ENCODE measurements at places on chromosomes 12 and 14.

- DNase-seq: no peak
Observed at GRCh38 chr12:112307317-112308011, 74.8 kb downstream of the HECTD4 start.

DNA sequence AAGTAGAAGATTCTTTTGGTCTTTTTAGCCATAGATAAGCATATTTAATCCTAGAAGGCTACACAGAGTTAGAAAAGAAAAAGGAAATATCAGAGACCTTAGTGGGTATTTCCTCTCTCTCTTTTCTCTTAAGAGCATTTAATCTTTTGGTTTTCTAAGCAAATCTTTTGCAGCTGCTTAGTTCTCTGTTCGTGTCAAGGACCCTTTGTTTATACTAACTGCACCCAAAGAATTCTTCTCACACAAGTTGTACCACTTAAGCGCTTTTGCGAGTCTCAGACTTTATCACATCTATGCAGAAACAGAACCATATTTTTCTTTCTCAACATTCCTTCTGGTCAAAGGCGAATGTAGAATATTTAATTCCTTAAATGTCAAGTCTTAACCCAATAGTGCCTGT, 17.9 kb upstream of the NID2 start:
- DNase-seq: peak; percentile 62

DNA sequence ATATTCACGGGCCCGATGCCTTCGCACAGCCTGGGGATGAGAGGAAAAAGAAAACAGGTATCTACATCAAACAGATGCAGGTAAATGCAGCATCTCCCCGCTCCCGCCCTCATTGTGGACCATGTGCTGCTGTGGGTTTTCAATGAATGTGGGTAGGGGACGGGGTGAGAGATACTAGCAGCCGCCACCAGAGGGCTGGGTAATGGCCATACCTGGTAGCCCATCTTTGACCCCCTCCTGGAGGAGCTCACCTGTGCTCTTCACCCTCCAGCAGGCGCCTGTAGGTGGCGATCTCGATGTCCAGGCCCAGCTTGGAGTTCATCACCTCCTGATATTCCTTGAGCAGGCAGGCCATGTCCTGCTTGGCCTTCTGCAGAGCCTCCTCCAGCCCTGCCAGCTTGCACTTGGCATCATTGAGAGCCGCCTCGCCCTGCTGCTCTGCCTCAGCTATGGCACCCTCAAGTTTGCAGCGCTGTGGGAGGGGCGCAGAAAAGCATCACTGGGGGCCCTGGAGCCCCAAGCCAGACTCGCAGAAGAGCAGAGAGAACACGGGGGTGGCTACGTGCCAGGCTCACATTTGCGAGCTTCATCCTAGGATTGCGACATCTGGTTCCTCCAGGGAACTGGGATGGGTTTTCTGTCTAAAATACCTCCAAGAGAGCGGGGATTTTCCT, 10.2 kb downstream of the KRT82 start:
- peak; percentile 56 for DNase-seq

GRCh38 chr14:71610149-71610548, 322.1 kb upstream of the RGS6 start:
- peak; percentile 29 for DNase-seq

DNA sequence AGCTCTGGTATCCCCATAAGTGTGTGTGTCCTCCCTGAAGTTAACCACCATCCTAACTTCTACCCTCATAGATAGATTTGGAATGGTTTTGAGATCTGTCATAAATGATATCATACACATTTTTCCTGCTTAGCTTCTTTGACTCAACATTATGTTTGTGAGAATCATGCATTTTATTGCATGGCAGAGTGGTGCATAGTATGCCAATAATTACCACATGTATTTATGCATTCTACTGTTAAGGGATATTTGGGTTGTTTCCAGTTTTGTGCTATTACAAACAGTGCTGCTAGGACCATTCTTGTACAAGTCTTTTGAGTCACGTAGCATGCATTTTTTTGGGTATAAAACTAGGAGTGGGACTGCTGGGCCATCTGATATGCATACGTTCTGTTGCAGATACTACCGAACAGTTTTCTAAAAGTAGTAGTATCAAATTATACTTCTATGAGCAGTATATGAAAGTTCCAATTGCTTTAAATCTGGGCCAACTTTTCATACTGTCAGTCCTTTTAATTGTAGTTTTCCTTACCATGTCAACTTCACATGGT, 13.4 kb downstream of the GRIP1 start:
- DNase-seq: peak; percentile 74

- DNase-seq: no peak
Observed at GRCh38 chr12:52767020-52767379, 10.1 kb downstream of the KRT76 start.

DNA sequence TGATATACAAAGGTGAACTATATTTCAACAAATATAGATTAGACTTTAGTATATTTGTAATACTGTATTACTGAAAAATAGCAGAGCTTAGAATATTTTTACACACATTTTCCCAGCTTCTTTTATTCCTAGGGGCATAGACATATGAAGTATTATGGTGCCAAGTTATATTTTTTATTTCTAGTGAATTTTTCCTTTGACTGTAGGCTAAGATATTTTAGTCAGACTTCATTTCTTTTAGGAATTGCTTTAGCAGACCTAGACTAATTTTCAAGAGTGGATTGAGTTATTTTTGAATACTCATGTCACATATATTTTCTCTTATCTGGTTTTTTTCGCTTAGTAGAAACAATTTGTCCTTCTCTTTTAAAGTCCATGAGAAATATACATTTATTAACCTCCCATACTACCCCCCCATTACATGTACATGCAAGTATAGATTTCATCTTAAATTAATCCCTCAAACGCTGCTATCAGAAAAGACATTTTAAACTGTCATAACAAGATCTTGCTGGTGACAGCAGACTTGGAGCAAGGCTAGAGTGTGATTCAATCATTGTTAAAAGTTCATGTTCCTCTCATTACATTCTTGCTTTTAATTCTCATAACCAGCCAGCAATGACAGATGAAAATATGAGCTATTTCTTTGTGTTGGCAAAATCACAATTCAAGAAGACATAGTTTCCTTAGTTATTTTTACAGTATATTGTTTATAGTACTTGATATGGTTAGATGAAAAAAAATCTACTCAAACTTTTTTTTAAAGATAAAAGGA, 456.1 kb downstream of the AEBP2 start:
- DNase-seq: peak; percentile 67

DNA sequence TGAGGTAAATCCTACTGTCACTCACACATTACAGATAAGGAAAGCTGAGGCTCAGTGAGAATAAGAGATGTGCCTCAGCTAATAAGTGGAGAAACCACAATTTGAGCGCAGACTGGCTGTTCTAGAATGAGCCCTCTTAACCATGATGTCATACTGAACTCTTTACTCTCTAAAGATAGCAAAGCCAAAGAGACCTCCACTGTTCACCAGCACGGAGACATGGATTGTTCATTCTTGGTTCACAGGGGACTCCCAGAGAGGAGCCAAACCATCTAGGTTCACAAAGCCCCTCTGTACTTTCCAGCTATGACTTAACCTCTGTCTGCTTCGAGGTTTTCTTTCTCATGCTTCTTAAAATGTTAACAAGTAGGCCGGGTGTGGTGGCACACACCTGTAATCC, 32.7 kb upstream of the YARS2 start:
- DNase-seq: no peak
